ENCODE measurements at places on chromosomes 7 and 10.
A peak's percentile ranks its signal among the peaks of the same experiment; 100 is the strongest.

DNA sequence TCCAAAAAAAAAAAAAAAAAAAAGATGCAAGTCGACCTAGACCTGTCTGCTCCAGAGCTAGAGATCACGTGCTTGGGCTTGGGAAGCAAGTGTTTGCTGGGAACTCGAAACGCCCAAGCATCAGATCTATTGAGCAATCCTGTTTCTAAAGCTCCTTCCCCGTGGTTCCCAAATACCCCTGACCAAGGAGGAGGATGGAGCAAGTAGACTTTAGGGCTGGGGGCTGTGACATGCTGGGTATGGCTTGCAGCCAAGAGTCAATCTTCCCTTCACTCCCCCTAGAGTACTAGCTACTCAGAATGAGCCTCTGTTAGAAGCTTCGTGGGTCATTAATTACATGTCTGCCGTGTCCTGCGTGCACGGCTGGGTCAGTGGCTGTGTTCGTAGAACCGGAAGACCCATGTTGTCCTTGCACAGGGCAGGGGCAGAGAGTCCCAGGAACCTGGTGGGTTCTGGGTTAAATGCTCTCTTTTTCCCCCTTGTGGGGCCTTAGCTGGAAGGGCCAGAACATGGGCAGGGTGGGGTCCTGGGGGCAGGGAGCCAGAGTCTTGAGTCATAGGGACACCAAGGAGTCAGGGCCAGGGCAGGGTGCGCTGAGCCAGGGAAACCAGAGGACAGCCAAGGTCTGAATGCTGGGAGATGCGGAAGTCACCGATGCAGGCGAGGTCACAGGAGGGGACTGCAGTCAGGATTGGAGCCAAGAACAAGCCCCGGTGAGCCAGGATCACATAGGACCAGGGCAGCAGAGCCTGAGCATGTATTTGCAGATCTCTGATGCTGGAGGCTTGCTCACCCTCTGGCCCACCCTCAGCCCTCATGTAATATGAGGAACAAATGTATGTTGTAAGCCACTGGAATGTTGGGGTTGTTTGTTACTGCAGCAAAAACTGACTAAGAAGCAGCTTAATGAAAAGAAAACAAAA, 34.6 kb upstream of the TPST1 start:
- no peak for DNase-seq

GRCh38 chr7:23751852-23752251, 41.8 kb downstream of the STK31 start:
- DNase-seq: no peak

DNA sequence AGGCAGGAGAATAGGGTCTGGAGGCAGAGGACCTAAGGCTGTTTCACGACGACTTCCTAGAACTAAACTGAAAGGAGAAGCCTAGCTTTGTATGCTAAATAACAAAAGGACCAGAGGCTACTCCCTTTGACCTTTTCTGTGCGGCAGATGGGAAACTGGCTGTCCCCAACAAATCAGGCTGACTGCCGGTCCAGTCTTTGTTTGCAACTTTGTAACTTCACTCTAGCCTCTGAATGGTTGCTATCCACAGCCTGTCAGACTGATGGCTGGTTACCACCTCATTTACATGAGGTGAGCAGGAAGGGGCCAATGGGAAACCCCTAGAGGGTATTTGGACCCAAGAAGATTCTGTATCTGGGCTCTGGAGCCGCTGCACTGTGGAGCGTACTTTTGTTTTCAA, 132.6 kb upstream of the SHH start:
- no peak for DNase-seq

DNA sequence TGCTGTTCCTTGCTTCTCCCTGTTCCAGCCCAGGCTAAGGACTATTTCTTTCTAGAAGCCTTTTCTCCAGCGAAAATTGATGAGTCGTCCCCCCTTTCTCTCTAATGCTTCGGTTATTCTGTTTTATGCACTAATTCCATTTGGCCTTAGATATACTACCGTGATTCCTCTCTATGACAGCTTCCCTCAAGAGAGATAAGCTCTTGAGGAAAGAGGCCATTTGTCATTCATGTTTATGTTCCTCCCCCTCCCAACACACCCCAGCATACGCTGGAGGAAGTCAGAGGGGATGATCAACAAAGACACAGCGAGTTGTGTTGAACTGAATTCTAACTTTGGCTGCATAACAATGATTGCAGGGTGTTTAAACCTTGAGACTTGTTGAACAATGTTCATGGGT, 198.8 kb downstream of the BMPER start:
- no peak for DNase-seq

- no peak for DNase-seq
These were observed 251.7 kb upstream of the PITRM1 start for GRCh38 chr10:3424111-3424851.

GRCh38 chr7:90413185-90413528, 9.9 kb downstream of the CLDN12 start:
- no peak for DNase-seq

- DNase-seq: no peak
These were observed 147.1 kb downstream of the RGS10 start for GRCh38 chr10:119395280-119396007.

DNA sequence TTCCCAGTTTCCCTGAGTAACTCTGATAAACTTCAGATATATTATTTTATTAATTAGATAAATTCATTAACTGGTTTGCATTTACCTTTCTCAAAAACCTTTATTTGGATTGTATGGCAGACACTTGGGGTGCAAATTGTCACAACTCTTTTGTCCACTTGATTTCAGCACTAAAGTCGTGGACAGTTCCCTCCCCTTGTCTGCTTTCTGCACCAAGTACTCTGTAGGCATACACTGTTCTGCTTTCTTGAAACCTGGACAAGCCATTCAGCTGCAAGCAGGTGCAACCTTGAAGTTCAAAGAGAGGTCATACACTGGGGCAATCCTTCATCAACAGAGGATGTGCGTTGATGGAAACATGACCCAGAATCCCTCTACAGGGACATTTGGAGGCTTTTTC, 162.9 kb downstream of the ARL5B start:
- no peak for DNase-seq

- no peak for DNase-seq
These were observed 229.6 kb downstream of the CREB5 start for GRCh38 chr7:28641752-28642545.

DNA sequence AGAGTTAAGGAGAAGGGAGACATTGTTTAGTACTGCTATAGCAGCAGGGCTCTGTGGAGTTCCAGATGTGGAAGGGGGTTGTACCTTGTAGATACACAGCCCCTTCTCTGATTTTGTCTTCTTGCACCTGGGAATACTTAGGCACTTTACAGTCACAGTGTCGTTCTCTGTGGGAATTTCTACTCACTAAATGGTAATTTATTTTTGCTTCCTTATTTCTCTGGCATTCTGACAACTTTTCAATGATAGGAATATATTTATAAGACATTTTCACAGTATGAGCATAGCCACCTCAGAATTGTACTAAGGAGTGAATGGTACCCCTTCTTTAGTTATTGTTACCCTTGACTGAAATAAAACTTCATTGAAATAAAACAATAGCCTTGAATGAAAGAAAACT, 132.8 kb downstream of the SUGCT start:
- DNase-seq: no peak

- no peak for DNase-seq
These were observed 82.6 kb downstream of the CPEB3 start for GRCh38 chr10:92208157-92208720.

DNA sequence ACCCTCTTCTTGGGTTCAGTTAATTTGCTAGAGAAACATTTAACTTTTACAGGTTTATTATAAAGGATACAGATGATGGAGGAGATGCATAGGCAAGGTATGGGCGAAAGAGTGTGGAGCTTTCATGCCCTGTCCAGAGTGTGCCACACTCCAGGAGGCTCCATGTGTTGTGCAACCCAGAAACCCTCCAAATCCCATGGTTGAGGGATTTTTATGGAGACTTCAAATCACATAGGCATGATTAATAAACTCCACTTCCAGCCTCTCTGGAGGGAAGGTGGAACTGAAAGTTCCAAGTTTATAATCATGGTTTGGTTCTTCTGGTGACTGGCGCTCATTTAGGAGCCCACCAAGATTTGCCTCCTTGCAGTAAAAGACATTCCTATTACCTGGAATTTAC, 159.9 kb downstream of the PHTF2 start:
- DNase-seq: no peak

DNA sequence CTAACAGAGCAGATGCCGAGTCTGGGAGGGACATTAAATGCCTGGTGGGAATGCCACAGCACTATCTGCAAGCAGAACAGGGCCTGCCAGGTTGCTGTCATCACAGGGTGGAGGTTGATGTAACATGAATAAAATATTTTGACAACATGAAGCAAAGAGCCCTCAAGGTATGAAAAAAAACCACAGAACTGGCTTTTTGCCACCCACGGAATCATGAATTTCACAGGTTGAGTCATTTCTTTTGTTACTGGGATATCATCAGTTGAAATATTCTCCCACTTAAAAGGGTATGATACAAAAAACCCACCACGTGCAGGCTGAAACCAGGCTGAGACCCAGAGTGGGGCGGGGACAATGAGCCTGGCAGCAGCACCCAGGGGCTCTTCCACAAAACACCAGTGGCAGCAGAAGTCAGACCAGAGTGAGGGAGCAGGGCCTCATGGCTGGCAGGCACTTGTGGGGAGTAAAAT, 220.1 kb downstream of the TNS3 start:
- DNase-seq: no peak

DNA sequence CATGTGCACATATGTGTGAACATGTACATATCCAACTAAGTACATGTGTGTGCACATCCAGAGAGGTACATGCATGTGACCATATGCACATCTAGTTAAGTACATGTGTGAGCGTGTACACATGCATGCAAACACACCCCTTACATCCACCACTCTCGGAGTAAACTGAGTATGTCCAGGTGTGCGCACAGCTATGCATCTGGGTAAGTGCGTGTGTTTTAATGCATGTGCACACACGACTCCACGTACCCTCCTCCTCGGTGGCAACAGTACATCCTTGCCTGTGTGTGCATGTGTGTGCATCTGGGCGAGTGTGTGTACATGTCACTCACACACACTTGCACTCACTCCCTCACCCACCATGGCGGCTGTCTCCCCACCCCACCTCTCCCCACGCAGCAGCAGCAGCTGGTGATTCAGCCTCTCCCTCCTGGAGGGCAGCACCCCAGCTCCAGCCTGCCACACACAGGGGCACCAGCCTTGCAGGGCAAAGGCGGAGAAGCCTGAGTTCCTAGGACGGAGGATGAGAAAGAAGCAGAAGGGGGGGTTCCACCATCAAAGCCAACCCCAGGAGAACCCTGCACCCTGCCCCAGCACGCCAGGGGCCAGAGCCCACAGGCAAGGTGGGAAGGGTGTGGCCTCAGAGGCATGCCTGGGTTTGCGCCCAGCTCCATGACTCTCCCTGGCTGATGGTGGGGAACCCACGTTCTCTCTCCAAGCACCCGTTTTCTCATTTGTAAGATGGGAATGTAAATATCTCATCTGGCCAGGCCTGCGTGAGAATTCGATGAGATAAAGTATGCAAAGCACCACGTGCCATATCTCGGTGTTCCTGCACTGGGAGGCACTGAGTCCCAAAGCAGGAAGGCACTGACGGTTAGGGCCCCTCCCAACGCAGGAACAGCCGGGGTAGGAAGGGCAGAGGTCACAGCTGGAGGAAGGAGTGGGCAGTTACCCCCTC, 27.7 kb upstream of the DNAAF5 start:
- no peak for DNase-seq

- peak; percentile 12 for DNase-seq
These were observed at the start of gene KNDC1 for GRCh38 chr10:133159950-133160825. KNDC1 (plus strand) TSS chr10:133160219; CDS start chr10:133160468, 249 bp downstream.

DNA sequence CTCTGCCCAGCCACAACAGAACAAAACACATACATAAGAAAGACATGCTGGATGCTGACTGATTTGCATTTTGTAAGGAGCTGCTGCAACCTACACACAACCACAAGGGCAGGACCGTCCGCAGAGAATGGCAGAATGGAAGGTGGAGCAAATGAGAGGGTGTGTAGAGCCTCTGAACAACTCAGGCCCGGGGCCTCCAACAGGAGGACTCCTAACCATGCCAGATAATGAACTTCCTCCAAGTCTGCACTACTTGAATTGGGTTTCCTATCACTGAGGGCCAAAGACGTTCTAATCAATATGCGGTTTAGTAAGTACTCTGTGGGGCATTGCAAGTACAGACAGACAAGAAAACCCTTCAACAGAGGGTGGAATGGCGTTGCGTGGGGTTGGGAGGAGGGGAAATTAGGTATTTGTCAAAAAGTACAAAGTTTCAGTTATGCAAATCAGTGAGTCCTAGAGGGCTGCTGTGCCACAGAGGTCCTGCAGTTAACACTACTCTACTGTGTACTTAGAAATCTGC, 14.6 kb downstream of the VOPP1 start:
- DNase-seq: peak; percentile 44

GRCh38 chr10:131577786-131578471, 266.4 kb upstream of the TCERG1L start:
- no peak for DNase-seq

- peak; percentile 22 for DNase-seq
These were observed 226.4 kb upstream of the HABP2 start for GRCh38 chr10:113326160-113327111.

- DNase-seq: no peak
These were observed 2.3 kb downstream of the LOXL4 start for GRCh38 chr10:98265403-98266378.

DNA sequence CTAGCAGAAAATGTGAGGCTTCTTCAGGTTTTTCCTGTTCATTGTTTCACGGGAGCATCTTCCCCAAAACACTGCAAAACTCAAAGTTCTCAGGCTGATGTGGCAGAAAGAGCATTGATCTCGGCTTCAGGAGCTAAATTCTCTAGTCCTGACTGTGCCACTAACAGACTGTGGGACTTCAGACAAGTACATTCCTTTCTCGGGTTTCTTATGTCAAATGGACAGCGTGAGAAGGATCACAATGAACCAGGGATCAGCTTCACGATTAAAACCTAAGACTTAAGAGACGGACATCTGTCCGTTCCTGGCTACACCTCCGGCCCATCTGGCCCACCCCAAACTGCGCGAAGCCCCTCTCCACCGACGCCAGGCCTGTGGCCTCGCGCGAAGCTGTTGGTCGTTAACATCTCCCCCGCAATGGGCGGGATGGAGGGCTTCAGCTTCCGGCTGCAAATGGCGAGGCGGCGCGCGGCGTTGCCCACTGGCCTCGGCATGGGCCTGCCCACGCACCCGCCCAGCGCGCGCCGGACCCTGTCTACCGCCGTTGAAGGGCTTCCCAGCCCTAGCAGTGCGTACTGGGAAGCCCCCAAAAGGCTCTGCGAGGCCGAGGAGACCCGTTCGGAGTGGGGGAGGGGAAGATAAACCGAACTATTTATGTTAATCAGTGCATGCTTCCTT, 549 bp upstream of the DDX50 start:
- no peak for DNase-seq

GRCh38 chr10:3711918-3712317, 73.1 kb downstream of the KLF6 start:
- no peak for DNase-seq

GRCh38 chr7:41873741-41874140, 170.9 kb upstream of the INHBA start:
- DNase-seq: no peak

DNA sequence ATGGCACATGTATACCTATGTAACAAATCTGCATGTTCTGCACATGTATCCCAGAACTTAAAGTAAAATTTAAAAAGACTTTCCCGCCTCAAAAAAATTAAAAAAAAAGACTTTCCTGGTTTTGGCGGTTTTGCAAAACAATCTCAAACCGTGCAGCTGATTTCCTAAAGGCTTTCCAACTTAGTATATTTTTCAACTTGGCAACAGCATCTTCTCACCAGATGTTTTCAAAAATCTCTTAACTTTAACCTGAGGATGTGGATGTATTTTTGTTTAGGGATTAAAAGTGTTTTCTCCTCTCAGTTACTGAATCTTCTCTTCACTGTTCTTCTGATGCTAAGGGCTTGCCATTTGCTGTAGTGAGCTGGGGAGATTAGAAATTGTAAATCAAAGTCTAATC, 96.5 kb upstream of the PLPP4 start:
- no peak for DNase-seq

GRCh38 chr7:138196971-138197896, 121.0 kb downstream of the AKR1D1 start:
- DNase-seq: no peak
